ENCODE measurements at places on chromosomes 12 and 14.

GRCh38 chr12:124617615-124618014 lies 50.2 kb upstream of the NCOR2 start:
- DNase-seq: no peak

- DNase-seq: no peak
Measured at GRCh38 chr14:84792722-84793410, 737.1 kb upstream of the FLRT2 start.

DNA sequence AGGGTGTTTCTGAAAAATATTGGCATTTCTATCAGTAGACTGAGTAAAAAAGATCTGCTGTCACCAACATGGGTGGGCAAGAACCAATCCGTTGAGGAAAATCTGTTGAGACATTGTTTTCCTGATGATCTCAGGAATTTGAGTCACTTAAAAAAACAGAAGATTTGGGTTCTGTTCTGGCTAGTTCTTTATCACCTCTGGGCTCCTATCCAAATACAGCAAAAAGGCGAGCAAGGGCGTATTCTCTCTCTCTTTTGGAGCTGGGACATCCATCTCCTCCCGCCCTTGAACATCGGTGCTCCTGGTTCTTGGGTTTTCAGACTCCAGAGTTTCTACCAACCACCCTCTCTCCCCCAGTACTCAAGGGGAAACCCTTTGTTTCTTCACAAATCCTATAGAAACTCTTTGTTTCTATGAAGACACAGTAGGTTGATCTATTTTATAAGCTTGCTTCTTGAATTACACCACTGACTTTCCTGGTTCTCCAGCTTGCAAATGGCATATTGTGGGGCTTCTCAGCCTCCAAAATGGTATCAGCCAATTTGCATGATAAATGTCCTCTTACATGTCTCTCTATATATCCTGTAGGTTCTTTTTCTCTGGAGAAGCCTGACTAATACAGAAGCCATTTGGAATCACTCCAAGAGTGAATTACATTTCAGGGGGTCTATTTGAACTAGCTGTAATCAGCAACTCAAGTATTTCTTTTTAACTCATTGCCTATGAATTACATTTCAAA lies 263.9 kb upstream of the TMTC1 start:
- no peak for DNase-seq

GRCh38 chr12:54028314-54029201 lies at the start of gene HOXC6:
TSS of gene HOXC6 (plus strand) at chr12:54028440. CDS start at chr12:54028522, 82 bp downstream.
- DNase-seq: no peak

- DNase-seq: no peak
Measured at GRCh38 chr14:24406416-24406815, 7.6 kb downstream of the NYNRIN start.

DNA sequence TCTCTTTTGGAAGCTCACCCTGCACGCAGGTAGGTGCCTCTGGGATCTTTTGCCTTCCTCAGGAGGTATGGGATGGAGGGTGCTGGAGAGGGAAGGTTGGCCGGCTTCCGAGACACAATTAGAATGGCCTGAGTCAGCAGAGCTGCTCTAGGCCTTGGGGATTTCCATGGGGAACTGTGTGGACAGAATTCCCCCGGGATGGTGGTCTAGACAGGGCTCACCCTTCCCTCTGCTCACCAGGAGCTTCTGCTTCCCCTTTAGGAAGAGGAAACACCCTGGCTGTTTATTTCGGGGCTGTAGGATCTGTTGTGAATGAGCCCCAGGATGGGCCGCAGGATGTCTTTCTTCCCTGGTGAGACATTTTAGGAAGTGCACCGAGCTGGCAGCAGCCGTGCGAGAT lies 43.7 kb upstream of the TMED10 start:
- DNase-seq: no peak

DNA sequence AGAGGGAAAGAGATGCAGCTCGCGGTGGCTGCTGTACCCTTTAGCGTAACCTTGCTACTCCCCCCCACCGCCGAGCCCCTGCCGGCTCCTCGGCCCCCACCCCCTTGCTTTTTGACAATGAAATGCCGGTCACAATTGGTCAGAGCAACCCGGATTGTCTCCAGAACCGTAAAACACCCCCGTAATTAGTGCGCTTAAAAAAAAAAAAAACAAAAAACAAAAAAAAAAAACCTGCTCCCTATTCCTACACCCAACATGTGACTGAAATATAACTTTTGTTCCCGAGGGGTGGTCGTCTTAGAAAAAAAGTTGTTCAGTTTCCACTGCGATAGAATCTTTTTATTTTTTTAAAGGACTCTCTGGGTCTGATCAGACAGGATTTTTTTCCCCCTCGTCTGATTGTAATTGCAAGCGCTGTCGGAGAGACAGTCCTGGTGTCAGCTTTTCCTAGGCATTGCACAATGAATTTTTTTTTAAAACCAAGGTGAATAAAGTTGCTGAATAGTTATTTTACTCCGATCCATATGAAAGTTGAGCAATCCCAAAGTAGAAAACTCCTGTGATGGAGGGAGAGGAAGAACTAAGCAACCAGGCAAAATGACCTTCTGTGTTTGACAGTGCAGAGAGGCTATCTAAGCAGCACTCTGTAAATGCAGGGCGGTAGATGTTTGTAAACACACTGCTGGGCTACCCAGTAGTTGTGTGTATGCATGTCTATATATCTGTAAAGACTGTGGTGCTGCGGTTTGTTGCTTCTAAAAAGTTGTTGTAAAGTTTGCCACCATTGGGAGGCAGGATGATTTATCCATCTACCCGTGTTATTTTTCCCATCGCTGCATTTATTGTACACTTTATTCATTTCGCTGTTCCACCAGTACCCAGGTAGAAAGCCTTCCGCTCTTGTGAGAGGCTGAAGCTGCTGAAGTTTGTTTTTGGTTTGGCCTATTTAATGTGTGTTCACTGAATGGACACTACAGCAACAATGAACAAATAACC lies 1.1 kb downstream of the ETV6 start:
- DNase-seq: peak; percentile 8

DNA sequence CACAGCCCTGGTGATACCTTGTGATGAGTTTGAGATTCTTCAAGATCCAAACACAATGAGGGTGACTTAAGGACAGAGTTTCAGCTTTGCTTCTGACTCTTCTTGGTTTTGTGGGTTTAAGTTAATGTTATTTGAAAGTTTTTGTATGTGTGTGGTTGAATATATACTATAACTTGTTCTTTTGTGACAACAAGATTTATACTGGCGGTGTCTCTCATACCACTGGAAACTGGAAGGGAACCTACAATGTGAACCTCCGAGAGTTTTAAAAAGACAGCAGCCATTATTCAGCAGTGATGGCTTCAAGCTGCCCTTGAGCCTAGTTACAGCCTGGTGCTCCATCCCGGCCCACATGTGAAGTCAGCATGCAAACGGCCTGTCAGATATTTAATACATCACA lies 87.9 kb upstream of the IGF1 start:
- DNase-seq: no peak

DNA sequence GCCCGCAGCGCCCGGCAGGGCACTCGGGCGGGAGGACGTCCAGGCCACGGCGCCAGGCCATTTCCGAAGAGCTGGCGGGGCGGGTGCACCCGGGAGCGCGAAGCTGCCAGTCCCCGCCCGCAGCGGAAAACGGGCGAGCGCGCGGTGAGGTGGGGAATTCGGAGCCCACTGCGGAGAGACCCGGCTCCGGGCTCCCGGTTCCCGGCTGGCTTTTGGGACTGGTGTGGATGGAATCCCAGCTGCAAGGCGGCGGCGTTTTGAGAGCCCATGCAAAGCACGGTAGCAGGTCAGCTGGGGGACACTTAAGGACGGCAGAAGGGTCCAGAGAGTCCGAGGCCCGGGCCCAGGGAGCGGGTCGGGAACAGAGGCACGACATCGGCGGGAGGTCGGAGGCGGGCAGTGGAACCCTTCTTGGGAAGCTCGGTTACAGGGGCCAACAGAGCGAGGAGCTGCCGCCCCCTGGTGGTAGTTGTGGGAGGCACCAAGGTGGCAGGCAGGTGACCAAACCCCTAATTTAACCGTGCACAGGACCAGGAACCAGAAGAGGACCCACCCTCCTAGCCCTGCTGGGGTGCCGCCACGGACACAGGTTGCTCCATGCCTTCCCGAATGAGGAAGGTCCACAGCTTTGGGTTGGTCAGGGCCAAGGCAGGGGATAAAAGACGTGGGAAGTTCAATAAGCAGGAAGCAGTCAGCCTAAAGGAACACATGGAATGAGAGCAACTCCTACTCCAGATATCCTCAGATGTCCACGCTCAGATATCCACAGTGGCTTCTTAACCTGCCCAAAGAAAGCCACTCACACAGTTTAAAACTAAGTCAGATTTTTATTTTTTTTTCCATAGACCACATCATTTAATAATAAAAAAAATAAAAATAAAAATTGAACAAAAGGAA lies 685 bp upstream of the CDH24 start:
- DNase-seq: no peak

DNA sequence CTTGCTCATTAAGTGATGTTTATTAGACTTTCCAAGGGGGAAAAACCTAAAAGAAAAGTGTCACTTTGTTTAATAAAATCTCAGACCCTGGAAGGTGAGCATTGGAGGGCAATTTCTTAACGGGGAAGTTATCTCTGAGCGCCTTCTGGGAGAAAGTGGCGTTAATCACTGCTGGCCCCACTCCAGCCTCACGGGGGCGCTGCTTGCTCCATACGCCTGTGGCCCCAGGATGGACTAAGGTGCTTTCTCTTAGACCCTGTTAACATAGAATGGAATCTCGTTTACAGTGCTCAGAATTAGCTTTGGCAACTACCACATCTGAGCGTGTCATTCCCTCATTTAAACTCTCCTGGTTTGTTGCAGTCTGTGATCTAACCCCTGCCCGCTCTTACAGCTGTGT lies 16.4 kb upstream of the PRIMA1 start:
- no peak for DNase-seq

- peak; percentile 0 for DNase-seq
Measured at GRCh38 chr12:129966146-129966995, 62.5 kb upstream of the TMEM132D start.

DNA sequence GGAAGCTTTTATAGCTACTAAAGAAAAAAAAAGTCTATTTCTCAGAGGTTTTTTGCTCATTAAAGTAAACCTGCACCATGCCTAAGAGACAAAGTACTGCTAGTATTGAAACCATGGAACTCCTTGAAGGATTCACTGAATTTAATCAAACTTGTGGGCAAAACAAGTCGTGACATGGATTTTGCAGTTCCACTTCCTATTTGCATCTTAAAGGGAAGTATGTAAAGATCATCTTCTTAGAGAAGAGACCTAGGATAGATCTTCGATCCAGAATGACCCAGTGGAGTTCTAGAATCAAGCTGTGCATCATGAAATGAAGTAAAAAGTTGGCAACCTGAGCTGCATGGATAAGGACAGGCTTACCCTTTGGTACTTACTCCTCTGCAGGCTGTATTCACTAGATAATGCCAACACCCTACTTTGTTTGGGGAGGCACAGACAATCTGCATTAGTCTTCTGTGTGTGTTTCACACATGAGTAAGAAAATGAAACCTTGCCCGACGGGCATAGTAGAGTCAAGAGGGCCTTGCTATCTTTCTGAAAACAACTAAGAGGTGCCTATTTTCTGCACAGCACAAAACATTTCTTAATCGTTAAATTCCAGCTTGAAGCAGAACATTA lies 1.9 kb downstream of the GNG2 start:
- DNase-seq: no peak

GRCh38 chr12:80702889-80703805 lies 4.3 kb upstream of the MYF6 start:
- DNase-seq: no peak

- peak; percentile 84 for DNase-seq
Measured at GRCh38 chr12:123897221-123897620, 75.4 kb downstream of the CCDC92 start.

Data from amniotic stem cell (primary cell).